ENCODE measurements at places on chromosomes 2 and 18. TPM values are rescaled to one million over a fixed set of nuclear protein-coding genes. Genes with fewer than 3 reads are reported as not detected.

TBR1 gene
- not detected for total RNA-seq

FBXO48 gene
- 1.00 TPM for total RNA-seq

RALB gene
- total RNA-seq, result 81.2 TPM

IL37 gene
- not detected for total RNA-seq

RNF152 gene
- total RNA-seq, result 7.7 TPM

LONRF2 gene
- total RNA-seq, result 0.48 TPM

ITPRIPL1 gene
- total RNA-seq, result 1.8 TPM

ALPG gene
- not detected for total RNA-seq

MDH1B gene
- total RNA-seq, result 0.76 TPM

RND3 gene
- total RNA-seq, result 62.3 TPM

IL1RL1 gene
- total RNA-seq, result 2.8 TPM

PAIP2B gene
- total RNA-seq, result 9.8 TPM

PAX3 gene
- not detected for total RNA-seq

All from esophagus mucosa (tissue), 1 donor.